ENCODE measurements at places on chromosomes 2 and 18.

GRCh38 chr2:216905649-216906329 lies 45.9 kb upstream of the TNP1 start:
- no peak for DNase-seq

DNA sequence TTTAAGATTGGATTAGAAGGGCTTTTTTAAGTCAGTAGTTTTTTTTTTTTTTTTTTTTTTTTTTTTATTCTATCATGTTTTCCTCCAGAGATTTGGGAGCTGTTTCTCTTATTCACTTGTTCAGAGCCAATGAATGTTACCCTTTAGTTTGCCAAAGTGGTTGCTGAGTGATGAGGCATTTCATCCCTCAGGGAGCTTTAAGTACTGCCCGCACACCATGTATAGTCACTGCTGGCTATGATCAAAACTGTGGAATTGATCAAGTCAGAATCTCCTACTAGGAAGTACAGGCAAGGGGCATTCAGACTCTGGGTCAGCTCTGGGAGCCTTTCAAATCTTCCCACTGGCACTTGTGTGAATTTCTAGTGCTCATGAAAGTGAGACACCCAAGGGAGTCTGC lies 201.6 kb downstream of the IKZF2 start:
- DNase-seq, result no peak

DNA sequence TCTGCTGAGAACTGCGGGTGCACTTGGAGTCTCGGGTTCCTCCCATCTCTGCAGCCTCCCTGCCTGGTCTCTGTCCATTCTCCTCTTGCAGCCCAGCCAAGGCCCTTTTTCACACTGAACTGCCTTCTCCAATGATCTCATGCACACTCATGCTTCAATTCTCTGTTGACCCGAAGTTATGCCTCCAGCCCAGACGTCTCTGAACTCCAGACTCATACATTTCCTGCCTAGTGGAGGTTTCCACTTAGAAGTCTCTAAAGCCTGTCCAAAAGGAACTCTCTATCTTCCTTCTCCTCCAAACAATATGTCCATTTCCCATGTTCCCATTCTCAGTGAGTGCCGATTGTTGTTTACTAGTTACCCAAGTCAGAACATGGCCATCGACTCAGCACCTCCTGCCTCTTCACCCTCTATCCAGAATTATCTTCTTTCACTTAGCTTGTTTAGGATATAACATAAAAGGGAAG lies 155.2 kb downstream of the IRS1 start:
- DNase-seq, result no peak

GRCh38 chr2:70684846-70685622 lies 83.0 kb downstream of the ADD2 start:
- DNase-seq, result no peak

DNA sequence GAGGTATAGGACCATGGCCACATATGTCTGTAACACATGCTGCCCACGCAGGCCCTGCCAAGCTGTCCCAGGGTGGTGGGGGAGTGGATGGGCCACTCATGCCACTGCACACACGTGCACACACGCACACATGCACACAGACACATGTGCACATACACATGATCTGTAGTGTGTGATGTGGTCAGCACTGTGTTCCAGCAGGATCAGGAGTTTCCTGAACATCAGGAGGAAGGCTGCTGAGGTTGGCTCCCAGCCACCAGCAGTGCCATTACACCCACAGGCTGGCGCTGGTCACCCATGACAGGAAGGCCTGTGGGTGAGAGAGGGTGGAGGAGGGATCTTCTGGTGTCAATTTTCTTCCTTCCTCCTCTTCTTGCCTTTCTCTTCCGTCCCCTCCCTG lies 44.7 kb downstream of the POMC start:
- DNase-seq, result no peak

DNA sequence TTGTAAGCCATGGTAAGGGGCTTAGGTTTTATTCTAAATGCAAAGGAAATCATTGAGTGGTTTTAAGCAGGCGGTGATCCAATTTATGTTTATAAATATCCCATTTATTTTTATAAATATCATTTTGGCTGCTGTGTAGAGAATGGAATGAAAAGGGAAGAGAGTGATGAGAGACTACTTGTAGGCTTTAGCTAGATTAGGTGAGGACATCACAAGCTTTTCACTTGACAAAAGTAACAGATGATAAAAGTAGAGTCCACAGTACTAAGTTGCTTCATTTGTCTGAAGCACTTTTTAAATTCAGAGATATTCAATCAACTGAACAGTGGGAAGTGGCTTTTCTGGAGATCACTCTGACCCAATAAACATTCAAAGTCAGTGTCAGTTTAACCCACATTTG lies 65.4 kb upstream of the FSHR start:
- no peak for DNase-seq

Data from activated CD4-positive, alpha-beta T cell treated with anti-CD3 and anti-CD28 coated beads for 48 hours (primary cell).